ENCODE measurements at places on chromosomes 12 and 14.
A peak's percentile ranks its signal among the peaks of the same experiment; 100 is the strongest.

- DNase-seq: peak; percentile 53
Observed at GRCh38 chr14:20610002-20610765, 19.0 kb upstream of the RNASE12 start.

DNA sequence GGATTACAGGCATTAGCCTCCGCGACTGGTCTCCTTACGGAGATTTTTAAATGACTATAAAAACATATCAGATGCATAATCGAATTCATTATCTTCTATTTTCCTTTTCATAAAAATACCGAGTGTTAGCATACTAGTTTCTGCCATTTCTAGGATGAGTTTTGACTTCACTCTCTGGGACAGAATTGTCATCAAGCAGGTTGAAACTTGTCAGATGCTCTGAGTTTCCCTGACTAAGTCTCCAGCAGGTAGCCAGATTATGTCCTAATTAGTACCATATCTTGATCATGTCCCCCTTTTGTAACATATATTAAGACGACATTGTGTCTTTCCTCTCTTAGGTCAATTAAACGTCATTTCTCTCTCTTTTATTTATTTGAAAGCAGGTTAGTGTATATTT lies 103.5 kb upstream of the RASSF8 start:
- DNase-seq: no peak

GRCh38 chr12:32446316-32447119 lies 47.2 kb downstream of the FGD4 start:
- DNase-seq: no peak

DNA sequence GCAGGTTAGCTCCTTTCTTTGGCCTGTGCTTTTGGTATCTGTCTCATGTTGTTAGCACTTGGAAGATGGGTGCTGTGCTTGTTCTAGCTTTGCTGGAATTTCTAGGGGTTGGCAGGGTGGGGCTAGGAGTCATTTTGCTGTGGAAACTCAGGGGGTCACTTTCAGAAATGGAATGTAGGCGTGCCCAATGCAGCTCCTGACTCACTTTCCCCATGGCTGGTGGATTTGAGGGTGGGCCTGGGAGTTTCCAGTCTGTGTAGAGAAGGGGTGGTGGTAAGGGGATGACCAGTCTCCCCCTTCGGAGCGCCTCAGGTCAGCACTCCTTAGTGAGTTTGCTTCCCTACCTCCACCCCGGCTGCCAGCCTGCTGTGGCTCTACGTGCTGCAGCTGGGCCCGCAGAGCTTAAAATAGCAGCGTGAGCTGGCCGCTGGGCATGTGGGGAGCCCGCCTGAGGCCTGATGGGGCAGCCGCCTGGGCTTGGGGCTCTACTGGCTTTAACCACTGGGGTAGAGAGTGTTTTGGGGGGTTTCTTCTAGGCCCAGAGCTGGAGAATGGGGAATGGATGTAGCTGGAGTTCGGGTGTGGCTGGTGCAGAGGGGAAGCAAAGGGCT lies 108.2 kb downstream of the TSPAN9 start:
- no peak for DNase-seq

DNA sequence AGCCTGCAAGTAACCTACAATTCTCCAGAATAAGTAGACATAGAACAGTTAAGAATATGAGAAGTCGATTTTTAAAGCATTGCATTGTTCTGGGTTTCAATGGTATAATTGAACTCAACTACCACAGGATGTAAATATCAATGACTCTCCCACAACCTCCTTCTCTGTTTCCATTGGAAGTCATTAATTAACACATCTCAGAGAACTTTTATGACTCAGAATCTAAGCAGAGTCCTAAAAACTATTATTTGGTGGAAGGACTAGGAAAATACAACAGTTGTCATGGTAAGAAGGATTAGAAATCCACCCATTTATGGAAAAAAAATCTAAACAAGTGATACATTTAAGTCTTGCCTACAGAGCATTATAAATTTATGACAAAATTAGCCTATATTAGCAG lies 21.1 kb upstream of the CPNE8 start:
- DNase-seq: no peak

DNA sequence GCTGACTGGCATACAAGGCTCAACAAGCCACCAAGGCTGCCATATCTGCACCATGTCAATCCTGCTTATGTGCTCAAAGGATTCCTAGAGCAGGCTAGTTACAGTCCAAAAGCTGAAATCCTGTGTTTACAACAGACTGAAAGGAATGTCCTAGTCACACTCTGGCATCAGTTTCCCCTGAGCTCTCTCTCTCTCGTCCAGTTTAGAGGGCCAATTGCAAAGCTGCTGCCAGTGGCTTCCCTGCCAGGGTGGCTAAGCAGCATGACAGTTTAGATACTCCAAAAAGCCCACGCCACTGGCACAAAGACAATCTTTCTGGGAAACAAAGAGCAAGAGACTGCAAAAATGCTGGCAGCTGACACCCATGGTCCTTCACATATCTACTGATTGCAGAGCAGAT lies 392.1 kb downstream of the RPS29 start:
- no peak for DNase-seq

DNA sequence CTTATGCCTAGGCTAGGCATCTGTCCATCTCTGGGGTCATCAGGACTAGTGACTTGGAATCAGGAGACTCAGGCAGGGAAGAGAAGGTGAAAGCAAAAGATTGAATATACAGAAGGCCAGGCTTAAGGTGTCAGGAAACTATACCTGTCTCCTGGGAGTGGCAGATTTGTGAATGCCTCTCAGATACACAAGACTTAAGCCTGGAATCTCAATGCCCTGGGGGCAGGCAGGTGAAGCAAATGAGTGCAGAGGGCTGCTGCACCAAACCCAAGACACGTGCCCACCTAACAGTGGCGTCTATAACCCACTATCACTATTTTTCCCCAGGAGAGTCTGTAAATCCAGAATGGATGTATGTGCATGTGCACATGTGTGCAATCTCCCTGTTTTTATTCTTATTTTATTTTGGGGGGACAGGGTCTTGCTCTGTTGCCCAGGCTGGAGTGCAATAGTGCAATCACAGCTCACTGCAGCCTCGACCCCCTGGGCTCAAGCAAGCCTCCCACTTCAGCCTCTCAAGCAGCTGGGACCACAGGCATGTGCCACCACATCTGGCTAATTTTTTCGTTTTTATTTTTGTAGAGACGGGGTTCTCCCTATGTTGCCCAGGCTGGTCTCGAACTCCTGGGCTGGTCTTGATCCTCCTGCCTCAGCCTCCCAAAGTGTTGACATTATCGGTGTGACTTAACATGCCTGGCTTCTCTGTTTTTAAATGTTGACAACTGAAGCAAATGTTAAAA lies 31.9 kb upstream of the FOS start:
- DNase-seq: no peak

- DNase-seq: peak; percentile 1
Observed at GRCh38 chr14:58298477-58299400, at the start of gene ARID4A. Gene ARID4A (plus strand): TSS chr14:58298555. CDS start chr14:58299855, 1,300 bp downstream.

DNA sequence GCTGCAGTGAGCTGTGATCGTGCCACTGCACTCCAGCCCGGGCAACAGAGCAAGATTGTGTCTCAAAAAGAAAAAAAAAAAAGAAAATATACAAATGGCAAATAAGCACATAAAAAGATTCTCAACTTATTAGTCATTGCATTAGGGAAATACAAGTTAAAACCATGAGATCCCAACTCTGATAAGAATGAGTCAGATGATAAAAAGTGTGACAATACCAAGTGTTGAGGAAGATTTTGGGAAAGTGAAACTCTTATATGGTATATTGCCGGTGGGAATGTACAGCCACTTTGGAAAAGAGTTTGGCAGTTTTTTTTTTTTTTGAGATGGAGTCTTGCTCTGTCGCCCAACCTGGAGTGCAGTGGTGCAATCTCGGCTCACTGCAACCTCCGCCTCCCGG lies 7.6 kb upstream of the PRPF40B start:
- DNase-seq: no peak

DNA sequence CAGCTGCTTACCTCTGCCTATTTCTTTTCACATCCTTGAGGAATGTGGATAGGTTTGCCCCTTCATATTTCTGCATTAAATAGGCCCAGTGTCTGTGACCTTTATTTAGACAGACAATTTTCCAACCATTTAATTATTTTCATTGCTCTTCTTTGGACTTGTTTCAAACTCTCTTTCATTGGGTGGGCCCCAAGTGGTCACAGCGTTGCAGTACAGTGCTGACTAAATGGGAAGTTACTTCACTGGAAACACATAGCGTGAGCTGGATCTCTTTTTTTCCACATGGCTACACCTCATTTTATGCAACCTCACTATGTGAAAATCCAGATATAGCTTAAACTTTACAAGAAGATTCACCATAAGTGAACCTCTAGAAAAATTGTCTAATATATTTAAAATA lies 438.9 kb downstream of the ADAMTS20 start:
- no peak for DNase-seq

DNA sequence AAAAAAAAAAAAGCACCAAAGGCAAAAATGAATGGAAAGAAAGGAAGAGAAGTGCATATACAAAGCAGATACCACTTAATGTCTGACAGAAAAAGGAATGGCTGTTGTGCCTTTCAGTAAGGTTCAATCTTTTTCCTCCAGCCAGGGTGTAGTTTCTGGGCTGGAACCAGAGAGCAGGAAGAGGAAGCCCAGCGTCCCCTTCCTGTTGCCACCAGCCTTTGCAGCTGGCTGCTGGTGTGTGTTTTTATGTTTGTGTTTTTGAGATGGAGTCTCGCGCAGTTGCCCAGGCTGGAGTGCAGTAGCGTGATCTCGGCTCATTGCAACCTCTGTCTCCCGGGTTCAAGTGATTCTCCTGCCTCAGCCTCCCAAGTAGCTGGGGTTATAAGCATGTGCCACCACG lies 64.6 kb upstream of the LTA4H start:
- no peak for DNase-seq

- DNase-seq: no peak
Observed at GRCh38 chr14:82855912-82856391, 1322.3 kb upstream of the SEL1L start.

- DNase-seq: peak; percentile 41
Observed at GRCh38 chr12:4293299-4293965, 19.9 kb downstream of the CCND2 start.

DNA sequence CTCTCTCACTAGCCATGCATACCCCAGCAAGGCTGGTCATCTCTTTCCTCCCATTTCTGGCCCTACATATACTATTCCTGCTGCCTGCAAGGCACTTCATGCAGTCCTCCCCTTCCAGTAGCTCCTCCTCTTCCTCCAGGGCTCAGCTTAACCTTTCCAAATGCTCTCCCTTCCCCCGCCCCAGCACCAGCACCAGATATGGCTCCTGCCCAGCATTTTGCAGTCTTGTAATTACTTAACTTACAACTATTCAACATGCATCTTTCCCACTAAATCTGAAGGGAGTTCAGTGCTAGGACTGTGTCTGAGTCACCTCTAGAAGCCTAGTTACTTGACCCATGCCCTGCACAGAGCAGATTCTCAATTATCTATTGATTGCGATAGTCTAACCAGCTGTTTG lies 1.8 kb upstream of the FBXO21 start:
- no peak for DNase-seq

DNA sequence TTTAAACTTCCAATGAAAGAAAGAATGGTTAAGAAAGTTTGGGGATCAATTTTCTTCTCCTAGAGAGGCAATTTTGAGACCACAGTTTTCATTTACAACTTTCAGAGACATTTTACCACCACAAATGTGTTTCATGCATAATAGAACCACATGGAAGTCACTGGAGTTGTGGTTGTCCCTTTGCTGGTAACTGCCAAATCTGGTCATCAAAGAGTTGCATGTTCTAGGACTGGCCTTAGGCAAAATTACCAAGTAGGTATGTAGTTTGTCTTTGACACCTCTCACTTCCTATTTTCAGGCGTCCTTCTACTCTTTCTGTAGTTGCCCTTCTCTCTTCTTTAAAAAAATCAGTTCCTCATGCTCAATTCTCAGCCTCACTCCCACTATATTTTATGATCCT lies 54.3 kb upstream of the TMX1 start:
- DNase-seq: no peak

- DNase-seq: peak; percentile 66
Observed at GRCh38 chr12:124767066-124767821, 96.4 kb downstream of the SCARB1 start.

DNA sequence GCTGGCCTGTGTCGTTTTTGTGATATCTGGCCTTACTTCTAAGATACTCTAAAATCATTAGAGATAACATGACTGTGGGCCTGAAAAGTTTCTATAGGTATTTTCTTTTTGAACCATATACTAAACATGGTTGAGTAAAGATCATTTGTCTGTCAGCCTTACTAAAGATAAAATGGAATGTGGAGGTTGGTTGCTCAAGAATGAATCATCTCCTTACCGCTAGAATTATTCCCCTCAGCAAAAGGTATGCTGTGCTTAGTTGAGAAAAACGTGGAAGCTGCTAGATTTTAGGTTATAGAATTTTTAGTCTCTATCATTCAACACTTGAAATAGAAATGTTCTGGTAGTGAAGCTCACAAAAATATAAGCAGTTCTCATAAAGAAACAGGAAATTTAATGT lies 407.3 kb downstream of the AEBP2 start:
- no peak for DNase-seq

GRCh38 chr12:47995981-47996401 lies 8.3 kb downstream of the COL2A1 start:
- no peak for DNase-seq

GRCh38 chr12:50103767-50104321 lies at the start of gene GPD1:
Gene GPD1 (plus strand): TSS chr12:50104008. CDS start chr12:50104051, 43 bp downstream.
- DNase-seq: no peak

GRCh38 chr14:61927520-61927919 lies 165.3 kb downstream of the SNAPC1 start:
- no peak for DNase-seq

- DNase-seq: no peak
Observed at GRCh38 chr14:92258934-92259333, 64.0 kb upstream of the SLC24A4 start.

- no peak for DNase-seq
Observed at GRCh38 chr12:65529771-65530435, 251.4 kb downstream of the MSRB3 start.

GRCh38 chr12:108750526-108750925 lies 19.2 kb upstream of the CORO1C start:
- no peak for DNase-seq

DNA sequence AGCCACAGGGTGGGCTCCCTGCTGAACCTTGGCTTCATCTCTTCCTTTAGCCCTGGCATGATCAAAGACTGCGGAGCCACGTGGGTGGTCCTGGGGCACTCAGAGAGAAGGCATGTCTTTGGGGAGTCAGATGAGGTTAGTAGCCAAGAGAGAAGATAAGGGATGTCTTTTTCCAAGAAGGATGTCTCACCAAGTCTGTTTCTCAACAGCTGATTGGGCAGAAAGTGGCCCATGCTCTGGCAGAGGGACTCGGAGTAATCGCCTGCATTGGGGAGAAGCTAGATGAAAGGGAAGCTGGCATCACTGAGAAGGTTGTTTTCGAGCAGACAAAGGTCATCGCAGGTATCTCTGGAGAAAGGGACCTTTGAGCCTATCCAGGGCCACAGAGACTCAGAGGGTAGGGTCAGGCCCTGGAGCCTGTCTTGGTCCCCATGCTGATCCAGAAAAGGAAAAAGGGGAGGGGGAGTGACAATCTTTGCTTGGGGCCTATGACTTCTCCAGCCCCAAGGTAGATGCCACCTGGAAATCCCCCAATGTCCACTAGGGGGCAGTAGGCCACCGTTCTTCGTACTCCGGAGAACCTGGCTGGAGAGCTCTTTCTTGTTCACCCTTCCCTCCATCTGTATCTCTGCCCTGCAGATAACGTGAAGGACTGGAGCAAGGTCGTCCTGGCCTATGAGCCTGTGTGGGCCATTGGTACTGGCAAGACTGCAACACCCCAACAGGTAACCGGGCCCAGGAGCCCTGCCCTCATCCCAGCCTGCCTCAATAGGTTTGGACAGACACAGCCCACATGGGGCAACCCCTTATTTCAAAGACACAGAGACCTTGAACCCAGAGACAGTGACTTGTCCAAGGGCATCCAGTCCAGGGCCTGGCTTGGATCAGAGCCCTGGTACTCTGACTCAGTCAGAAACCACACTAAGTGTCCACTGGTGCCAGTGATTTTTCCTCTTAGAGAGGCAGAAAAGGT lies 2.0 kb downstream of the TPI1 start:
- DNase-seq: peak; percentile 69
